Hematopoietic multipotent progenitor cell treated with erythropoietin and hydrocortisone succinate and interleukin-3 and kit ligand, for 8 days (in vitro differentiated cells): ENCODE measurements at places on chromosomes 16 and 17.

- DNase-seq: no peak
Observed at GRCh38 chr16:81574168-81574567, 129.6 kb downstream of the CMIP start.

- no peak for DNase-seq
Observed at GRCh38 chr16:14490235-14490634, 139.8 kb downstream of the PARN start.

- no peak for DNase-seq
Observed at GRCh38 chr16:22424161-22424937, 49.9 kb upstream of the CDR2 start.

DNA sequence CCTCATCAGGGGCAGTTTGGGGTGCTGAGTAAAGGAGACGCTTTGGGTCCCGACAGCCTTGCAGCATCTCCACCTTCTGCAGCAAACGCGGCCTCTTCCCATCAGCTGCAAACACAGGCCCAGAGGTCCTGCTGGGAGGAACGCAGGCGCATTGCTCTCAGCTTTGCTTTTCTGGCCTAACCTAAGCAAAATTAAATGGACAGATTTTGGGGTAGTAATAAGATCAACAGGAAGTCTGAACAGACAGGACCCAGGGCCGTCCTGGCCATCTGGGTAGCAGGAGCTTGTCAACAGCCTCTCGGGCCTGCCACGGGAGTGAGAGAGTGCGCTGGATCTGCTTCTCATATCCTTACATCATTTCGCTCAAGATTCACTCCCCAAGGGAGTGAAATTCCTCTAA, 7.2 kb downstream of the NUBP1 start:
- no peak for DNase-seq

- DNase-seq: no peak
Observed at GRCh38 chr17:32335687-32336086, 6.3 kb downstream of the C17orf75 start.

GRCh38 chr17:42394838-42395237, 6.6 kb upstream of the STAT3 start:
- DNase-seq: no peak
